Cerebellum (tissue), 4 donors: ENCODE measurements at places on chromosomes 6 and 20. TPM values are rescaled to one million over a fixed set of nuclear protein-coding genes. Genes with fewer than 3 reads are reported as not detected.

The LAMA4 gene
- 65.4 TPM for total RNA-seq

The SLC22A16 gene
- 0.91 TPM for total RNA-seq

The DPPA5 gene
- not detected for total RNA-seq

The OLIG3 gene
- total RNA-seq, result 1.2 TPM

The TINAG gene
- not detected for total RNA-seq

The HEY2 gene
- total RNA-seq, result 9.5 TPM

The SENP6 gene
- total RNA-seq, result 219 TPM

The C20orf144 gene
- total RNA-seq, result not detected

The KCNK16 gene
- not detected for total RNA-seq

The KCNS1 gene
- 1.2 TPM for total RNA-seq

The TMEM217 gene
- 1.00 TPM for total RNA-seq

The ZSCAN12 gene
- 13.9 TPM for total RNA-seq

The SNPH gene
- total RNA-seq, result 12.8 TPM

The CCN2 gene
- 8.5 TPM for total RNA-seq

GRCh38 chr6:166433096-166433495 is 50.4 kb upstream of the MPC1 start:
- no peak for DNase-seq

- no peak for DNase-seq
Measured at GRCh38 chr6:150079604-150080003, 10.7 kb upstream of the ULBP3 start.

- DNase-seq, result no peak
Measured at GRCh38 chr20:14559612-14560011, 222.2 kb upstream of the FLRT3 start.

- no peak for DNase-seq
Measured at GRCh38 chr6:74410630-74411029, 714.6 kb downstream of the CD109 start.

- DNase-seq, result no peak
Measured at GRCh38 chr6:113406048-113406695, 451.0 kb upstream of the MARCKS start.

GRCh38 chr6:90970672-90971071 is 383.8 kb upstream of the MAP3K7 start:
- DNase-seq, result no peak

DNA sequence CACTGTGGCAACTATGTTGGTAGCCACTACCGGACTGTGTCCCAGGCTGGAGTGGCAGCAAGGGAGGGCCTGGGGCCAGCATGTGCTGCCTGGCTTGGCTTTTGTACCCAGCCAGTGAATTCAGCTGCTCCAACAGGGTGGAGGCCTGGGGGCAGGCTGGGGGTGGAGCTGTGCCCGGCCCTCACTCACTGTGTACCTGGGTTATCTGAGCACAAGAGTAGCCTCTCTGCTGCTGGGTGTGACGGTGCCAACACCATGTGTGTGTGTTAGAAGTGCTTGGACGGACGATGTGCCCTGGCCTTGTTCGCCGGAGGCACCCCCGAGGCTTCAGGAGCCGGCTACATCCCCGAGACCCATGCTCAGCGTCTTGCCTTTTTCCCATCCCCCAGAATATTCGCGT is 49.2 kb downstream of the EFCAB8 start:
- no peak for DNase-seq

- no peak for DNase-seq
Measured at GRCh38 chr20:61769286-61769832, 296.3 kb downstream of the TAF4 start.

DNA sequence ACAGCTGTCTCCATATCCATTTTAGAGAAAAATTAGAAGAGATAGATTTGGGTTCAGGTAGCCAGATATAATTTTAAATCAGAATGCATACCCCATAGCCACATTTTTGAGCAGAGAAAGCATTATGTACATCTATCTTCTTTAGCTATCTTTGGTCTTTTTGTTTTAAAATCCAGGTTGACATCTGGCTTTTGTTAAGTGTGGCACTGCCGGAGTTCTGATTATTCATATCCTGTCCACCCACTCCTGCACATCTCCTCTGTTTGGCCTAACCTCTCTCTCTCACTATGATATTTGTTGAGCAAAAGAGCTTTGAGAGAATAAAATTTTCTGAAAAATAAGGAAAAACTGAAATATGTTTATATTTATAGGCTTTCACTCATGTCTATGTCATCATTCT is 189.7 kb downstream of the PACRG start:
- no peak for DNase-seq

- no peak for DNase-seq
Measured at GRCh38 chr6:131900231-131900630, 50.9 kb downstream of the CCN2 start.

- no peak for DNase-seq
Measured at GRCh38 chr6:133214267-133214666, 26.9 kb upstream of the EYA4 start.

DNA sequence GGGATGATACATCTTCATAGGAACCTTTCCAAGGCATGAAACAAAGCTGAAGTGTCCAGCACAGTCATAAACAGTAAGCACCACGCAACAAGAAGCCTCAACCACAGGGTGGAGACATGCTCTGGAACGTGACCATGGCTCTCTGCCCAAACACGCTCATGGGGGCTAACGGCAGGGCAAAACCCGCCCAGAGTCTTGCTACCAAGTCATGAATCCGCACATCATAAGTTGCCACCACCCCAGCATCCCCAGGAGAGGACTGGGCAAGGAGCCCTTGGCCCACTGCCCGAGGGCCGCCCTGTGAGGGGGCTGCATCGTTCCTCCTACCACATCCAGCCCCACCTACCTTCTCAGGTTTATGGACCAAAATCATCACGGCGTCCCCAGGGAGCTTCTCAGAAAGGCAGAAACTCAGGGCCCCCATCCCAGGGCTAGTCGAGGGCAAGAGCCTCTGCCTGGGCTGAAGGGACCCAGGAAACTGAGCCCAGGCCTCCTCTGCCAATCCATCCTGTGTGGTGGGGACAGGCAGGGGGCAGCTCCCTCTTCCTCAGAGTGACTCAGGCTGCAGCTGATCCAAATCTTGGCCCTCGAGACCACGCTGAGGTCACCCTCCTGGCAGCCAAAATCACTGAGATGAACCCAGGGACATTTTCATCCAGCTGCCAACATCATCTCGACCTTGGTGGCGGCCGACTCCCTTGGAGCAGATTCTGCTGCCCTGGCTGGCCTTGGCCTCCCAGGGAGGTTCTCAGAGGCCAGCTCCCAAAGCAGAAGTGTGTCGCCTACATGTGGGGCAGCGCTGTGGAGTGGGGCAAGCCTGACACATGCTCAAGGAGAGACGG is 42.6 kb downstream of the BMP7 start:
- no peak for DNase-seq

DNA sequence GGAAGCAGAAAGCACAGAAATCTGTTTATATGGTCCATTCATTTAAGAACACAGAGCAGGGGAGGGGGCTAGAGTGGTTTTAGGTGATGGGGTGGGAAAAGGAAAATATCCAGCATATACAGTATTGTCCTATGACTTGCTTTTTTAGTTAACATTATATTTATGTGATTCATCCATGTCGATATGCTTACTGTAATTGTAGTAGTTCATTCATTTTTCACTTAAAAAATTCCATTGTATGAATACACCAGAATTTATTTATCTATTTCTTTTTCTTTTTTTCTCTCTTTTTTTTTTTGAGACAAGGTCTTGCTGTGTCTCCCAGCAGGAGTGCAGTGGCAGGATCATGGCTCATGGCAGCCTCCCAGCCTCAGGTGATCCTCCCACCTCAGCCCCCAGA is 9.6 kb upstream of the PRIM2 start:
- no peak for DNase-seq

GRCh38 chr6:10976571-10976970 is 67.5 kb downstream of the ELOVL2 start:
- no peak for DNase-seq

DNA sequence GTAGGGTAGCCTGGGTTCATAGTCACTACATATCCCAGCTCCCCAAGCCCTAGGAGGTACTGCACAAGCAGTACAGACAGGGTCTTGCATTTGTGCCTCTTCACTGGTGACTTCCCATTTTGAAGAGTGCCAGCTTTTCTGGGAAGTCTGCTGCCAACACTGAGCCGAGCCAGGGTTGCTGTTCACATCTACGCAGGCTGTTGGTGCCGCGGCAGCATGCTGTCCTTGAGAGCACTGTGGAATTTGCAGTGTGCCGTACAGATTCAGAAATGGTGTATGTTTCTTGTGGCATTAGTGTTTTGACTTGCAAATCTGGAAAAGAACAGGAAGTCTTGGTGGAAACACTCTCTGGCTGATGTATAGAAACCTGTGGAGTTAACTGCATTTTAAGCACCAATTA is 67.5 kb downstream of the JARID2 start:
- DNase-seq, result peak; percentile 72

DNA sequence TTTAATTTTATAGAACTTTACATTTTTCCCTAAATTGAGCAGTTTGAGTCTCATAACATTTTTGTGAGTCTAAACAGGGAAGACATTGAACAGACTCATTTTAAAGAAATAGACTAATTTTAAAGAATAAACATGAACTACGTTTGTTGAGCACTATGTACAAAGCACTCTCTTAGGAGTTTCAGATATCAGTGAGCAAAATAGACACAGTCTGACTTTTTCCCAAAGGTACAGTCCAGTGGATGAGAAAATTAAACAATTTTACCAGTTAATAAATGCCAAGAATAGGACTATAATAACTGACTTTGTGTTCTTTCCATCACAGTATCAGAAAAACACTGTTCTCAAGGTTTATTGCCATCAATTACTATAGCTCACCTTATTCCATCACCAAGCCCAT is 18.1 kb downstream of the OPRM1 start:
- DNase-seq, result no peak

GRCh38 chr6:90385759-90386313 is 89.2 kb upstream of the BACH2 start:
- DNase-seq, result no peak

DNA sequence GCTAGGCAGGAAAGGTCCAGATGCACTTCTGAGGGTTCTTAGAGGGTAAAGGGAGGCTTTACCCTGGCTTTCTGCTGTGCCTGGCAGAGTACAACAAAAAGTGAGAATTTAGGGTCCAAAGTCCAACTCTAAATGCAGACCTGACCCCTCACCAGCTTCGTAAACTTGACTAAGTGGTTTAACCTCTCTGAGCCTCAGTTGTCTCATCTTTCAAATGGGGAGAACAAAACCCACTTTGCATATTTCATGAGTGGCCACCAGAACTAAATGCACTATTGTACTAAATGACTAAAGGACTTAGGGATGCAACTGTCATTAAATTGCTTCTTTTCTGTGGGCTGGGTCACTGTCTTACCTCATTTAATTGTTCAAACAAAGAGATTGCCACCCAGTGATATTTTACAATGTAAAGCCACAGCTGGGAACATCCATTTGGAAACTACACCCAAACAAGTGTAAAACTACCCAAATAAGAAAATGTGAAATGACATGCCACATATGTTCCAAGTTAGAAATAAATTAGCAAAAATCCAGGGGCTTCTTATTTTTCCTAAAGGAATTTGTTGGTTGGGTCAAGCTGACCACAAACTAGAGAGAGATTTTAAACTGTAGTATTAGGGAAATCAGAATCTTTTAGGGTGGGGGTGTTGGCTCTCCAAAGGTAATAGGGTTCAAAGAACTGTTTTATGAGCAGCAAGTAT is 48.3 kb upstream of the RIN2 start:
- DNase-seq, result no peak

GRCh38 chr6:52191824-52192223 is 5.6 kb downstream of the IL17A start:
- DNase-seq, result no peak
